HT-29 (cell line): ENCODE measurements at places on chromosomes 1 and 21. TPM values are rescaled to one million over a fixed set of nuclear protein-coding genes. Genes with fewer than 3 reads are reported as not detected.

GRCh38 chr1:248372394-248372793, 3.2 kb upstream of the OR2T6 start:
- no peak for DNase-seq

ADAMTS5 gene
- total RNA-seq: not detected in 2 replicates

PFKFB2 gene
- total RNA-seq: 11.6 and 13.9 TPM in 2 replicates

DNA sequence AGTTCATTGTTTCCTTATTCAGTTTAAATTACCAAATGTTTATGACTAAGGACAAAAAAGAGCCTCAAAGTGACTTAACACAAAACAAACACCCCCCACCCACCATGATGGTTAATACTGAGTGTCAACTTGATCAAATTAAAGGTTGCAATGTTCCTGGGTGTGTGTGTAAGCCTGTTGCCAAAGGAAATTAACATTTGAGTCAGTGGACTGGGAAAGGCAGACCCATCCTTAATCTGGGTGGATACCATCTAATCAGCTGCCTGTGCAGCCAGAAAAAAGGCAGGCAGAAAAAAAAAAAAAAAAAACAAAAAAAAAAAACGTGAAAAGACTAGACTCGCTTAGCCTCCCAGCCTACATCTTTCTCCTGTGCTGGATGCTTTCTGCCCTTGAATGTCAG, 543.4 kb downstream of the NEGR1 start:
- no peak for DNase-seq

GRCh38 chr1:150068109-150068435, 496 bp downstream of the VPS45 start:
- no peak for DNase-seq

DNA sequence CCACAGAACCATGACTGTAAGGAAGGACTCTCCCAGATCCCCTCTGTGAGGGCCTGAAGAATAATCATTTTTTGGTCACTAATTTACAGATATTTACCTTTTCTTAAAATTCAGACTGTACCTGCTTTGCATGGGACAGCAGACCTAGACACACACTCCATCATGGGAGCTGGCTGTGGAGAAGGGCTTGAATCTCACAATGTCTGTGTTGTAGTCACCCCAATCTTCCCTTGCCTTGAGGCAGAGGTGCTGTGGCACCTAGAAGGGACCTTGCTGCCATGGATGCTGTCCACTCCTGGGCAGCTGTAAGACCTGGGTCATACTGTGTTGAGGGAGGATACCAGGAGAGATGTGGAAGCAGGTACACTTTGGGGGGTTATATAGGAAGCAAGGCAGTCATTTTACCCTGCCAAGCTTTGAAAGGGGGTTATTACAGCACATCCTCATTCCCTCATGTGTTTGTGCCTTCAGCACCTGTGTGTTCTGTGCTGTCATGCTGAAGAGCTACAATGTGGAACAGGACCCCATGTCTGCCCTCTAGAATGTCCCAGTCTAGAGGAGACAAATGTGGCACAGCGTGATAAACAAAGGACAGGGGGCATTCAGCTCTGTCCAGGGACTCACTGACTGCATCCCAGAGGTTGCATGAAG, 27.1 kb downstream of the TRAF5 start:
- DNase-seq: no peak

DNA sequence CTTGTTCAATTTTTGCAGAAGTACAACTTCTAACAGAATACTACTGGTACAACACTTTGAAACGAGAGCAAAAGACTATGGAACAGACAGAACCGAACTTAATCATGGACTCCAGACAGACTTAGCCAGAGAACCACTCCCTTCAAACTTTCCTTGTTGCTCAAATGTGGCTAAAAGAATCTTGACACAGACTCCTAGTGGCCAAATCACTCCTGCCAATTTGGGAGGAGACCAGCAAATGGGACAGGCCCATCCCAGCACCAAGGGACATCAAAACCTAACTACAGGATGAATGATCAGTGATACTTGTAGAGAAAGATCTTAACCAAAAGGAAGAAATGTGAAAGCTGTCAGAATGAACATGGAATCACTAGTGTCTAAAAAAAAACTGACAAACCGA, 154.0 kb downstream of the MATN1 start:
- no peak for DNase-seq
